Activated T-helper 2 cell treated with anti-CD3 and anti-CD28 coated beads, Interferon-gamma antibody, Interleukin-2, Interleukin-4, amounts not matched to agents 10 μg/mL and 5 μg/mL and 100 μg/mL, durations not matched to agents 14 hours and 24 hours and 36 hours (primary cell): ENCODE measurements at places on chromosomes 1 and 21.

DNA sequence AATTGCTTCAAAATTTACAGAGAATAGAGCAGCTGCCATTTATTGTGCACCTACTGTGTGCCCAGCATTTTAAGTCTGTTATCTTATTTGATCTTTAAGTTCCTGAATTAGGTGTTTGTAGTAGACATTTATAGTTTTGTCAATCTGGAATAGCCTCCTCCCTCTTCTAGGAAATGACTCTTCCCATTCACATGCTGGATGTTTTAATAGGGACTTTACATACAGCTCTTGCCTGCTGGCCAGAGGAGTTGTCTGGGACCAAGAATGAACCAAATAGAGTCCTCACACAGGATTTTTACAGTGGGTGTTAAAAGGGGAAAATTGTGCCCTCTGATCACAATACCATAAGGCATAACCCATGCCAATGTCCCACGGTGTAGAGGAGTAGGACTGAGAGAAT is 367.1 kb downstream of the PDE4B start:
- DNase-seq: no peak
- H3K4me1 ChIP-seq: no peaks in the 10 kb centered on the region
- no peaks in the 10 kb centered on the region for H3K36me3 ChIP-seq
- no peak overlapping the region for H3K4me3 ChIP-seq

DNA sequence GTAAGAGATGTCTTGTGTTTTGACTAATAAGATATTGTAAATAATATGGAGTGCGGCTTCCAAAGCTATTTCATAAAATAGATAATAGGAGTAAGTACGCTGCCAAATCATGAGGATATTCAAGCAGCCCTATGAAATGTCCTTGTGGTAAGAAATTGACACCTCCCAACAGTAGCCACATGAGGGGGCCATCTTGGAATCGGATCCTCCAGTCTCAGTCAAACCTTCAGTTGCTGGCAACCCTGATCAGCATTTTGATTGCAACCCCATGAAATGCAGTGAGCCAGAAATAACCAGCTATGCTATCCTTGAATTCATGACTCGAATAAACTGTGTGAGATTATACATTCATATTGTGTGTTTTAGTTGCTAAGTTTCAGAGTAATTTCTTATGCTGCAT is 212.4 kb downstream of the PLA2G4A start:
- H3K4me3 ChIP-seq: no peak overlapping the region
- no peaks in the 10 kb centered on the region for H3K27me3 ChIP-seq
- H3K4me1 ChIP-seq: no peaks in the 10 kb centered on the region
- H3K27ac ChIP-seq: no peak overlapping the region

DNA sequence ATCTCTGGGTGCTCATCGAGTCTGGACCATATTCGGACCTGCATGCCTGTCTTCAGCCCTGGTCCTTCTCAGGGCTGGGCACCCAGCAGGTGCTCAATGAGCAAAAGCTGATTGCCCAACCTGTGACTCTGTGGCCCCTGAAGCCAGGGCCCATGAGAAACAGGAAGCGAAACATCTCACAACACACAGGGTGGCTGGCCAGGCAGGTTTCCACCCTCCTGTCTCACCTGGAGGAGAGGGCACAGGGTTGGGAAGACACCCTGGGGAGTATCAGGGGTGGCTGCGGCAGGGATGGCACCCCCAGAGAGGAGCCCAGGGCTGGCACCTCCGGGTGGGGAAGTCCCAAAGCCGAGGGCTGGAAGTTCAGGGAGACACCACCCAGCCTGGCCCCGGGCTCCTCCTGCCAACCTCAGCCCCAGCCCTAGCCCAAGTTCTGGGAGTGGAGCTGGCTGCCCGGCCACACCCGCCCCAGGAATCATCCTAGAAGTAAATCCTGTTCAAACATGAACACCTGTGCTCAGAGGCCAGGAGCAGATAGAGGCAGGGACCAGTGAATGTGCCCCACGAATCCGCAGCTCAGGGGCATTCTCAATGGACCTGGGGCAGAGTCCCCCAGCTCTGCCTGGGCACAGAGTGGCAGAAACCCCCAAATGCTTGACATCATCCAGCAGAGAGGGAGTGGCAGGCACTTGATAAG is 54.6 kb downstream of the RAP1GAP start:
- H3K4me1 ChIP-seq: no peaks in the 10 kb centered on the region
- no peak overlapping the region for H3K4me3 ChIP-seq
- no peak overlapping the region for H3K27ac ChIP-seq

DNA sequence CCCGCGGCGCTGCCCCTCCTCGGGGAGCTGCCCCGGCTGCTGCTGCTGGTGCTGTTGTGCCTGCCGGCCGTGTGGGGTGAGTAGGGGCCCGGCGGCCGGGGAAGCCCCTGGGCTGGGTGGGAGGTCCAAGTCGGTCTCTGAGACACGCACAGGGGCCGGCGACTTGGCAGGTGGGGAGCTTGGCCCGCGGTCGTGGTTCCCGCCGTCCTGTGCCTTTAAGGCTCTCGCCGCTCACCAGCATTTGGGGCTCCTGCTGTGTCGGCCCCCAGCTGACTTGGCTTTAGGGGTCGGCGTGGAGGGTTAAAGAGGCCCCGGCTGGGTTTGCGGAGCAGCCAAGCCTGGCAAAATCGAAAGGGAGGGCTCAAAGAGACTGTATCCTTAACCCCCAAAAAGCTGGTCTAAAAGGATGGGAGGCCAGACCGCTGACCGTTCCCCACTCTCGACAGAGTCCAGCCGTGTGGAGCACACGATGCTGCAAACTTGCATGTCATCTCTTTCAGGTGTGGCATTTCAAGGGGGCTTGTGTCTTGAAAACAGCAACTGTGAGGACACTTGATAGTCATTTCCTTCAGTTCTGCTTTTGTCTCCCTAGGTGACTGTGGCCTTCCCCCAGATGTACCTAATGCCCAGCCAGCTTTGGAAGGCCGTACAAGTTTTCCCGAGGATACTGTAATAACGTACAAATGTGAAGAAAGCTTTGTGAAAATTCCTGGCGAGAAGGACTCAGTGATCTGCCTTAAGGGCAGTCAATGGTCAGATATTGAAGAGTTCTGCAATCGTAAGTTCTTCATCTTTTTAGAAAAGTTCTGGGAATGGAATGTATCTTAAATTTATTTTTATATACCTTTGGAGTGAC is 540 bp downstream of the CD55 start:
- peak overlapping the region; percentile 93 for H3K4me3 ChIP-seq
- H3K27ac ChIP-seq: peak overlapping the region; percentile 99
- DNase-seq: no peak
- peaks cover 32% of the 10 kb centered on the region for H3K4me1 ChIP-seq
- H3K36me3 ChIP-seq: peaks cover 46% of the 10 kb centered on the region
- no peaks in the 10 kb centered on the region for H3K27me3 ChIP-seq

DNA sequence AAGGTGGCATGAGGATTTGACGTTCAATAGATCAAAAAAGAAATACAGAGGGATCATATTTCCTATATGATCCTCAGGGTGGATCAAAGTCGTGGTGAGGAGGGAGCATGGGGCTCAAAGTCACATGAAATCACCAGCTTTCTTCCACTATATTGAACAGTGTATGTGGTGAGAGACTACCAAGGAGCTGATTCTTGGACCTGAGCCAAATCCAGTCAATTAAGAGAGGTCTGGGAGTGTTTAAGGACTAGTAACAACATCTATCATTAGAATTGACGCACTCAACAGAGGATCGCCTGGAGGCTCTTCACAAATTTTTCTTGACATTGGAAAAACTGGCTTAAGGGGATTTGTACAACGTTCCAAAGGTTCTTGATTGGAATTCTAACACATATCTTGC is 267.7 kb upstream of the PROX1 start:
- no peak overlapping the region for H3K27ac ChIP-seq
- H3K4me3 ChIP-seq: no peak overlapping the region
- no peaks in the 10 kb centered on the region for H3K4me1 ChIP-seq
- no peaks in the 10 kb centered on the region for H3K27me3 ChIP-seq
- H3K36me3 ChIP-seq: no peaks in the 10 kb centered on the region

GRCh38 chr1:21902026-21903012 is 34.8 kb downstream of the HSPG2 start:
- peaks cover 7% of the 10 kb centered on the region for H3K4me1 ChIP-seq
- H3K27ac ChIP-seq: no peak overlapping the region
- DNase-seq: no peak
- H3K27me3 ChIP-seq: no peaks in the 10 kb centered on the region
- no peaks in the 10 kb centered on the region for H3K36me3 ChIP-seq

DNA sequence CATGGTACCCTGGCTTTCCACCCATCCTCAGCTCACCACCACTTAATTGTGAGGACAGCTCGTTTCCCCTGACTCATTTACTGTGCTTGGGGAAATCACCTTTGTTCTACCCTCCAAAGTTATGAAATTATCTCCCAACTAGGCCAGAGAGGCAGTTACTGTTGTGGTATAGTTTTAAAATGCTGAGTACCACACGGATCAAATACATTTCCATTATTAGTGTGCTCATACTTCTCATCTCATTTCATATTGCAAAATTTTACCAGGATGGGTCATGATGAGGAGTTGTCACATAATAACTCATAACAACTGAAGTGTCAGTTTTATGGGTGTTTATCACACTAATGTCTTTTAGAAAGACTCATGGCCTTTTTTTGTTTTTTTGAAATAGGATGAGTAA is 9.2 kb upstream of the OR2B11 start:
- no peak overlapping the region for H3K27ac ChIP-seq
- H3K4me3 ChIP-seq: no peak overlapping the region
- peaks cover 1% of the 10 kb centered on the region for H3K4me1 ChIP-seq
- DNase-seq: no peak

DNA sequence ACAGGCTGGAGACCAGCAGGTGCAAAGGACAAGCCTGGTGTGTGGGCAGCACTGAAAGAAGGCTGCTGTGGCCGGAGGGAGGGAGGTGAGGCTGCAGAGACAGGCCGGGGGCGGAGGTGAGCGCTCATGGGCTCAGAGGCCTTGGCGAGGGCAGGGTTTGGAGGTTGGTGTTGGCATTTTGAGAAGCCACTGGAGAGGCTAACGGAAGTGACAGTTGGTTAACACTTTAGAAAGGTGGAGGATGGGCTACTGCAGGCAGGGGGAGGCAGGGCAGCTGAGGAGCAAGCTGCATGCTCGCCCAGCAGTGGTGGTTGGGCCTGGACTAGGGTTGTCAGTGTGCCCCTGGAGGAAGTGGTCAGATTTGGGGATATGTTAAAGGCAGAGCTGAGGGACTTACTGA is 37.5 kb downstream of the QSOX1 start:
- no peak overlapping the region for H3K4me3 ChIP-seq
- DNase-seq: no peak
- H3K27me3 ChIP-seq: no peaks in the 10 kb centered on the region
- peaks cover 5% of the 10 kb centered on the region for H3K36me3 ChIP-seq
- peaks cover 11% of the 10 kb centered on the region for H3K4me1 ChIP-seq
